ENCODE measurements at places on chromosomes 7 and 10.

DNA sequence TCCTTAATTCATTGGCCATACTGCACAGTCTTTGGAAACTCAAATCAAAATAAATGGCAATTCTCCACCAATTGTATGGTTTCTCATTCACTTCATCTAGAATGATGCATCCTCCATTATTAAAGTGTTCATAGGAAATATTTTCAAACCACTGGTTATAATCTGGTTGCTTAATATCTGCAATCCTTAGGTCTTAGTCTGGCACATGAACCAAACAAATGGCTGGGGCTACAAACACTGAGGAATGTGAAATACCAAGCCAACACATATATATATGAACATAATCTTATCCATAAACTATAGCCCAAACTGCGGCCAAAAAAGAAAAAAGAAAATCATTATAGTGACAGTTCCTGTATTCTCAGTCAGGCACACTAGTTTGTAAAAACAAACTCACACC, 5.7 kb upstream of the MSS51 start:
- DNase-seq: no peak

DNA sequence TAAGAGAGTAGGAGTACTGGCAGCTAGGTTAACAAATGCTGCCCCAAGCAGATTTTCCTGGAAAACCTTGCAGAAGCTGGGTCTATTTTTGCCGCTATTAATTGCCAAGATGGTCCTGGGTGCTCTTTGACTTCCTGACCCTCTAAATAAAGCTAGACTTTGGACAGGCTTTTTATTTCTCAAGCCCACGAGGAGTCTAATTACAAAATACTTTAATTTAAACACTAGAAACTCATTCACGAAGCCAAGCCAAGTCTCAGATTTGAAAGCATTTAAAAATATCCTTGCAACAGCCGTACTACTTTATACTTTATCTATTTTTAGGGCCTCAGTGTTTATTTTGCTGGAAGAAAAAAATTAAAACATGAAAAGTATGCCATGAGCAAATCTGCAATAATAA, 45.1 kb downstream of the TMEM26 start:
- no peak for DNase-seq

DNA sequence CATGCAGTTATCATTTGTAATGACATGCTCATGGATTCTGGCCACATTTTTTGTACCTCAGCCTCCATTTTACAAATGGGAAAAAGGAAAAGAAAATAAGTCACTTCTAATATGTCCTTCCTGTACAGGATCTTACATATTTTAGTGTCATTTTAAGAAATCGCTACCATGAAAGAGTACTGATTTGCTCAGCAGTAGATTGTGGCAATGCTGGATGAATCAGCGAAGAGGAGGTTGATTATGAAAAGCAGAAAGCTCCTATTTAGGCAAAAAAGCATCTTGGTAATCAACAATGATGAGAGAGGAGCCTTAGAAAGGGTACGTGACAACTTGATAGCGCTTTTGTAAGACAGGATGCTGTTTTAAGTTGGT, 522.9 kb downstream of the PARD3 start:
- no peak for DNase-seq

DNA sequence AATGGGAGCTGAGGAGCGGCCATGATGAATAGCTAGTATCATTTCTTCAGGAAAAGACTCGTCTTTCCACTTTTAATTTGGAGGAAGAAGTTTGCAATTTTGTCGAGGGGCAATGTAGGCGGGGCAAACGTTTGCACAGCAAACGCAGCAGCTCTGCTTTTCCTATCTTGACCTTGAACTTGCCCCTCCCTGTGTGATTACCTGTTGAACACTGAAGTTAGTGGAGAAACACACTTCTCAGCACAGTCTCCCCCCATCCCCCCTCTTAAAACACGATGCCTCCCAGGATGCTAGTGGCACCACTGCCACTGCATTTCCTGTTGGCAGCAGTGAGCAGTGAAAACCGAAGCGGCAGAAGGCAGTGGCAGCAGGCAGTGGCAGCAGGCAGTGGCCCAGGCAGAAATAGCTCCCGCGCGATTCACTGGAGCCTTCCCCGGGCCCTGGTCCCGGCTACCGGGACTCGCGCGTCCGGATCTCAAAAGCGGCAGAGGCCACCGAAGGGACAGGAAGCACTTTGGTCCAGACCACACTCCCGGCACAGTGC, at the start of gene EPDR1:
Gene EPDR1, plus strand, starts transcription at position 336 of the 544 bp plus-strand sequence. CDS start 300 bp downstream, outside the sequence.
- DNase-seq: peak; percentile 86

DNA sequence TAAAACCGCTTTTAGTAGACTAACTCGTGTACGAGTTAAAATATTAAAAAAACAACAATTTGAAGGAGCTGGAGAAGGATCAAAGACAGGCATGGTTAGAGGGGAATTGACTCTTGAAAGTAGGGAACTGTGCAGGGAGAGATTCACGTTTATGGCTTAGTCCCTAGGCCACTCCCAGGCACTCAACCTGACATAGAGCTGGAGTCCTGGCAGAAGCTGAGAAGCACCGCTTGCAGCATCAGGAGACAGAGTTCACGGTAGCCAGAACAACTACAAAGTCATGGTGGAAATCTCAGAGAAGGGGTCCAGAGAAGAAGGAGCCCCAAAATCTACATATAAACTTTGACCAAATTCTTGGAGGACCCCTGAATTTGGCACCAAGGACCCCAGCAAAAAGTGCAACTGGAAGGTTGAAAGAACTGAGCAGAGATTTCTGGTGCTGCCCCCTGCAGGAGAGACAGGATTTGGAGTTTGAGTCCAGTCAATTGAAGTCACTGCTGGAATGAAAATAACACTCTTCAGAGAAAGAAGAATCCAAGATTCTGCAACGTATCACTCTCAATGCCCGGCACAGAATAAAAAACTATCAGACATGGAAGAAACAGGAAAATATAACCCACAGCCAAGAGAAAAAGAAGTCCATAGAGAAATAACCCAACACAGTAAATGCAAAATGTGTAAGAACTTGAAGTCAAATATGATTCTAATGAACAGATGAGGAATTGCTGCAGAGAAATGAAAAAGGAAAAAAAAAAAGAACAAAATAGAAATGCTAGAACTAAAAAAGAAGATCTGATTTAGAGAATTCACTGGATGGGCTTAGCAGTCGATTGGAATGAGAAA, 493.3 kb upstream of the PODXL start:
- peak; percentile 15 for DNase-seq

DNA sequence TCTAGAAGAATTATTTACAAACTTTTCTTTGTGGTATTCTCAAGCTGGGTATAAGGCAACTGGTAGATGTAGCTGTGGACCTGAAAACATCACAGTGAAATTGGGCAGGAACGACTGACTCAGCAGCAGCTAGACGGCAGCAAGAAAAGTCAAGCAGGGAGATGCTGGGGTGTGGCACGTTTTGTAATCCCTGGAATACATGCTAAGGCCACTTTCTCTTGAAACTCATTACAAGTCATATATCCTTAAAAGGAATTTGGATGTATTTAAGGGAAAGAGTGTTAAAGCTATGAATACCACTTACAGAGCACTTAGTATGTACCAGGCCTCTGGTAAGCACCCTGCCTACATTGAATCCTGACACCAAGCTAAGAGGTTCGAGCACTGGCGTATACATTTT, 17.4 kb downstream of the BEND7 start:
- DNase-seq: no peak

- DNase-seq: no peak
Observed at GRCh38 chr7:82164813-82165212, 278.8 kb downstream of the CACNA2D1 start.
